Mucosa of descending colon (tissue), 3 donors: ENCODE measurements at places on chromosomes 11 and 22. TPM values are rescaled to one million over a fixed set of nuclear protein-coding genes. Genes with fewer than 3 reads are reported as not detected.

DNA sequence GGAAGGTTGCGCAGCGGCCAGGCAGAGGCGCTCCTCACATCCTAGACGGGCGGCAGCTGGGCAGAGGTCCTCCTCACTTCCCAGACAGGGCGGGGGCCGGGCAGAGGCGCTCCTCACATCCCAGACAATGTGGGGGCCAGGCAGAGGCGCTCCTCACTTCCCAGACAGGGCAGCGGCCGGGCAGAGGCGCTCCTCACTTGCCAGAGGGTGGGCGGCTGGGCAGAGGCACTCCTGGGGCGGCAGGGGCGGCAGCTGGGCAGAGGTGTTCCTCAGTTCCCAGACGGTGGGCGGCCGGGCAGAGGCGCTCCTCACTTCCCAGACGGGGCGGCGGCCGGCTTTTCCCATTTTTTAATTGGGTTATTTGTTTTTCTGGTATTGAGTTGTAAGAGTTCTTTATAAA, 20.2 kb upstream of the PTS start:
- DNase-seq = no peak

Gene PNPLA5
- not detected for total RNA-seq

Gene DEUP1
- not detected for total RNA-seq

DNA sequence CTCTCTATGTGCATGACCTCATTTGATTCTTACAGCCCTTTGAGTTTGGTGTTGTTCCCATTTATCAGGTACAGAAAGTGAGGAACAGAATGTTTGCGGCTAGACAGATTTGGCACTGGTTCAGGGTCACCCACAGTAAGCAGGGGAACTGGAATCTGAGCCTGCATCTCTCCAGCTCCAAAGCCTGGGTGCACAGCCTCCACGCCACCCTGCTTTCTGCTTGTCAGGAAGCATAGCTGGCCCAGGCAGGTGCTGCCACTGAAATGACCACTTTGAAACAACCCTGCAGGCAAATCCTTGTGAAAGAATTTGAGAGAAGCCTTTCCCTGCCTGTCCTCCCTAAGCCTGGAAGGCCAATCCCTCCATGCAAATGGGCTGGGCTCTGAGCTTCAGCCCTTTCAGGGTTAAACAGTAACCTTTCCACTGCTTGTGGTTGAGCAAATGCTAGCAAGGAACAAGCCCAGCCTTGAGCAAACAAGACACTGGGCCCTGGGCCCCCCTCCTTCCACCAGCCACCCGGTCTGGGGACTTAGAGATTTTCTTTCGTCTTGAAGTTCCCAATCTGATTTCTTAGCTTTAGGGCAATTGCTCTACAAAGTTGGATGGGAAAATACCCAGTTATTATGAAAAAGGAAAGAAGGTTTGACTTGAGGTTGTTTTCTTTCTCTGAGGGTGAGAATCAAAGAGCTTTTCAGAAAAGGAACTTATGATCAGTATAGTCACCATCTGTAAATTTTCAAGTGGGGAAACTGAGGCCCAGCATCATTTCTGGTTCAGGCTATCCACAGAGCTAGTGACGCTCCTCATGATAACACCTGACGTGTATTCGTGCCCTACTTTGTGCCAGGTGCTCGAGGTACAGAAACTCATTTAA, 19.4 kb downstream of the EHF start:
- DNase-seq = peak; percentile 84

GRCh38 chr22:42581762-42582716, 28.3 kb downstream of the SERHL2 start:
- peak; percentile 85 for DNase-seq

DNA sequence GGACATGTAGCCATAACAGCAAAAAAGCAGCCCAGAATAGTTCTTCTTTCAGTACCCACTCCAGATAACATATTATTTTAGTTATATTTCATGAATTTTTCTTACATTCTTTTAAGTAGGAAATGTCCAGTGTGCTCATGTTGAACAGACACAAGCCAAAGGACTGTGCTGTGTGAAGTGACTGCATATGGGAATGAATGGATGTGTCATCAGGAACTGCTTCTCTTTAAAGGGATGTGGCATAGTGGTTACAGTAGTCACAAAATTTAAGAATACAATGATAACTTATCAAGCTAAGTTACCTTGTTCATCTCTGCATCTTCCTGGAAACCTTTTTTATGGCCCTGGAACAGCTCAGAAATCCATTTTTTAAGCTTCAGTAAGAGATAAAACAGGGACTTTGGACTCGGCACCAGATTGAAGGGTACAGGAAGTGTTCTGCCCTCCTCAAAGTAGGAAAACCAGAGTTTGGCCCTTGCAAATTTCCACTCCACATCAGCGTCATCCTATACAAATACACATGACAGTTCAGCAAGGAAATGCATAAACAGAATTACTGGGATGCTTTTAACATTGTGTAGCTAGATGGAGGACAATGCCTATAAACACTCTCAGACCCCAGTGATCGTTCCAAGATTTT, 112.8 kb downstream of the TRPC6 start:
- DNase-seq = no peak

- DNase-seq = no peak
Measured at GRCh38 chr11:65556470-65557279, 1.5 kb downstream of the LTBP3 start.

Gene TRIM51
- not detected for total RNA-seq

DNA sequence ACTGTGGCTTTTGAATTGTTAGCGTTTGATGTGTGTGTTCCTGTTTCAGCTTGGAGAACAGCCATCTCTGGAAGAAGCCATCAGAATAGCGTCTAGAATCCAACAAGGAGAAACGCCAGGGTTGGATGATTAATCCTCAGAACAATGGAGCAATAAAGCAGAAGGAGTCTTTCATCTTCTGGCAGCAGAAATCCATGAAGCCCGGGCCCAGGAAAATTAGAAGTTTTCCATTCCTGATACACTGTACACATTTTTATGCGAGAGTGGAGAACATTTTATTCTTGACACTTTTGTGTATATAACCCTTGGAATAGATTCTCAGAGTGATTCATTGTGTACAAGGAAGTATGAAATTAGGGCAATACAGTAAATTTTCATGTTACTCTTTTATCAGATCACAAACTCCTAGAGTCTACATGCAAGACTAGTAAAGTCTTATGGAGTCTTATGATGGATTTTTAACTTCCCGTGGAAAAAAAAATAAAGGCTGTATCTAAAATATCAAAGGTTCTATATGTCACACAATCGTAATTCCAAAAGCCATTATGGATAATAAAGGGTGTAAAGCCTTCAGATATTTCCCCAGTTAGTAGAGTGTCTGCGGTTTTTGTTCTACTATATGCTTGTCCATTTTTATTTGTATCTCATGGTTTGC, 45.9 kb upstream of the WEE1 start:
- DNase-seq = peak; percentile 39

DNA sequence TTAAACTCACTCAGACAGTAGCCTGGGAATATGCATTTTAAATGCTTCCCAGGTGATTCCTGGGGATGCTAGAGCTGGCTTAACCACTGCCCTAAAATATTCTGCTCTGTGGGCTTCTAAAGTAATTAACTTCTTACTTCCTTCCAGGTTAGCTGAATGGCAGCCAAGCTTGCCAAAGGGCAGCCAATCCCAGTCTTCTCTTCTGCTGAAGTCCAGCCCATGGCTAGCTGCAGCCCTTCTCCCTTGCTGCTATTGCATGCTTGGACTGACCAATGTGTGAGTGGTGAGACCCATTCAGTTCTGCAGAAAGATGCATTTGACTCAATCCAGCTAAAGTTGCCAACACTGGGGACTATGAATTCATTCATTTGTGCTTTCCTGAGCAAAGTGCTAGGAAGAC, 411.9 kb downstream of the SOX6 start:
- peak; percentile 57 for DNase-seq

Gene APOBEC3B
- total RNA-seq = 49.5 TPM

- DNase-seq = no peak
Measured at GRCh38 chr11:124915541-124916369, 3.3 kb upstream of the HEPN1 start.

Gene UBQLN3
- not detected for total RNA-seq

Gene MIOX
- total RNA-seq = not detected

- no peak for DNase-seq
Measured at GRCh38 chr11:91082255-91082654, 859.4 kb upstream of the CHORDC1 start.

GRCh38 chr11:71215425-71215965, 36.9 kb downstream of the SHANK2 start:
- DNase-seq = no peak

GRCh38 chr11:11605821-11606450, 15.9 kb downstream of the GALNT18 start:
- DNase-seq = no peak

DNA sequence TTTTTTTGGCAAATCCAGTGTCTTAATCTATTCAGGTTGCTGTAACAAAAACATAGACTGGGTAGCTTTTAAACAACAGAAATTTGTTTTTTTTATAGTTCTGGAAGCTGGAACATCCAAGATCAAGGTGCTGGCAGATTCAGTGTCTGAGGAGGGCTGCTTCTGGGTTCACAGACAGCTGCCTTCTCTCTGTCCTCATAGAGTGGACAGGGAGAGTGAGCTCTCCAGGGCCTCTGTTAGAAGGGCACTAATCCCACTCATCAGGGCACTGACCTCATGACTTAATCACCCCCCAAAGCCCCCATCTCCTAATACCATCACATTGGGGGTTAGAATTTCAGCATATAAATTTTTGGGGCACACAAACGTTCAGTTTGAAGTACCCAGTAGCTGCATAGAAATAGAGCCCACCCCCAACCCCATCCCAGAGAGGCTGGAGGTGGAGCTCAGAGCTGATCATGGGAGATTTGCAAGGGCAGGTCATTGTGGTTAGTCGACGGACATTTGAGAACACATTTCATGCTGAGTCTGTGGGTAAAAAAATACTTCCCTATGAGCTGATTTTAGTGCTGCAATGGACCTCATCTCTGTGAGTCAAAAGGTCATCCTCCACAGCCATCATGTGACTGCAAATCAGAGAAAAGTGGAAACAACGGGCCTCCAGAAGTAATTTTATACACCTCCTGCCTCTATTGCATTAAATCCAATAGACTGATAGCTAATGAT, 203.1 kb upstream of the CADM1 start:
- no peak for DNase-seq

DNA sequence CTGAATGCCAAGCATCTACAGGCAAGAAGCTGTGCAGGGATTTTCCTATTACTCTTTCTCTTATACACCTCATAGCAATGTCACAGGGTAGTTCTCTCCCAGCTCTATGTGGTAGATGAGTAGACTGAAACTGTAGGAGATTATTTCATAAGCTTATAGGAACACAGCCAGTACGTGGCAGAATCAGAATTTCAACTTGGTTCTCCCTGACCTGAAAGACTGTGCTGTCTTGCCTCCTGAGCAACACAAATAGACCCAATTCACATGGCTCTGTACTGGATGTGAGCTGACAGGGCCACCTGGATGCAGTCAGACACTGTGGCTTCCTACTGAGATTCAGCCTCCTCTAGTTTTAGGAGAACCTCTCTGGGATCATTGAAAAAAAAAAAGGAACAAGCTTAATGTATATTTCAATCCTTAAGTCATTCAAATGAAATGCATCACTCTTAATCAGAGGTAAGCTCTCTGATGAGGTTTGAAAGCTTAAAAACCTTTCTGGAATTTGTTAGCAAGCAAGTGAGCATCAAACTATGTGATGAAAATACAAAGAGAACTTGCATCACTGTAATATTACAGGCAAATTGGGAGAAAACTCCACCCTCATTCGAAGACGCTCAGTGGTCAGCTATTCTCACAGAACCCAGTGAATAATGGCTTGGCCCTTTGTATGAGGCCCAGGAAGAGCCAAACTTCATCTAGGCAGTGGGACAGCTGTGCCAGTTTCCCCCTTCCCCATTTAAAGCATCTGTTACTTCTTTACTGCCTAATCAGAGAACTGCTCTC, 1039.3 kb downstream of the NTM start:
- DNase-seq = no peak

DNA sequence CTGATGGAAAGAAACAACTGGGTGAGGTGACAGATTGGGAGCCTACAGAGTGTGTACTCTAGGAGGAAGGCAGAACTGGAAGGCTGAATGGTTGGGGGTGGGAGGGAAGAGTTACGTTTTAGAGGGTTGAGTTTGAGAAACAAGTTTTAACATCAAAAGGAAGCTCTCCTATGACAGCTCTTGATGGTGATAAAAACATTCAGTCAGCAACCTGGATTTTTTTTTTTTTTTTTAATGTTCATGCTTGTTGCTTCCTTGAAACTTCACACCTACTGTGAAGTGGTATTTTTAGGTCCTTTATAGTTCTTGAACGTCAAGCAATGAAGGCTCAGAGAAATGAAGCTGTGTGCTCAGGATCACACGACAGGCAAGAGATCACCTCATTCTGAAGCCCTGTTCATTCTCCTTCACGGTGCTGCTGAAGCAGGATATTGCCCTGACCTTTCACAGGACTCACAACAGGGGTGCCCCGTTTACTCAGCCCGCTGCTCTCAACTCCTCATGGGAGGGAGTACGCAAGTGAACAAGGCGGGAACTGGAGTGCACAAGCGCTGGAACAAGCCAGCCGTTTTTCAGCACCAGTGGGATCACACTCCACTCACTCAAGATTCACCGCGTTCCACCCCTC, 1.6 kb upstream of the TMEM109 start:
- no peak for DNase-seq

DNA sequence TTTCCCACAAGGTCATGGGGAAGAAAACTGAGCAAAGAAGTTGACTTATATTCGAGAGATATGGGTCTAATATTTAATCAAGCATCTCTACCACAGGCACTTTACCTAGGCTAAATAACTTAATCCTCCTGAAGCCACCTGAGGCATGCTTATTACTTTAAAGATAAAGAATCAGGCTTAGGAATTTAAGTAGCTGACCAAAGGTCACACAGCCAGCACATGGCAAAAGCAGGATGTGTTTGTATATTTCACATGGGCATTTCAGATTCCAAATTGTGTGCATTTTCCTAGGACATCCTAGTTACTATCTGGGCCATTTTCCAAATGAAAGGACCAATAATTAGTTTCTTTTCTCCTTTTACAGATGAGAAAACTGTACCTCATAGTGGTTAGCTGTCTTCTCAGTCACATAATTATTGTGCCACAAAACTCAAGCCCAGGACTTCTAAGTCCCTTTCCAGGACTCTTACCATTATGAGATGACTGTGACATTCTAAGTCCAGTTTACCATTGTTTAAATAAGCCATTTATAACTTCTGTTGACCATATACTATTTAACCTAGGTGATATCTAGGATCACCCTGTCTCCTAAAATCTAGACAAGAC, 112.1 kb upstream of the ZC3H12C start:
- DNase-seq = no peak

Gene OR4A16
- not detected for total RNA-seq

- no peak for DNase-seq
Measured at GRCh38 chr22:46443850-46444389, 93.5 kb downstream of the CELSR1 start.

- DNase-seq = no peak
Measured at GRCh38 chr11:33932721-33933120, 40.8 kb upstream of the LMO2 start.

DNA sequence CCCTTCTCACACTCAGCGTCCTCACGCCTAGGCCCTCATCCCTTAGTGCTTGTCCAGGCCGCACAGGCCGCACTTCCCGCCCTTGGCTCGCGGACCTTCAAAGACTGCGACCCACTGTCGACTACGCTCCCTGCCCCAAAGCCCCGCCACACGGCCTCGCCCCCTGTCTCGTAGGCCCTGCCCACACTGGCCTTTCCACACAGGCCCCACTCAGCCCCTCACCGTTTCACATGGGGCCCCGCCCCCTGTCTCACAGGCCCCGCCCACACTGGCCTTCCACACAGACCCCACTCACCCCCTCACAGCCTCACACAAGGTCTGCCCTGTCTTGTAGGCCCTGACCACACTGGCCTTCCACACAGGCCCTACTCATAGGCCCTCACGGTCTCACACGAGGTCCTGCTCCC, 11.0 kb downstream of the NRXN2 start:
- no peak for DNase-seq

- DNase-seq = no peak
Measured at GRCh38 chr11:10695833-10696232, 2.3 kb upstream of the IRAG1 start.
